ENCODE measurements at places on chromosomes 4 and X.

DNA sequence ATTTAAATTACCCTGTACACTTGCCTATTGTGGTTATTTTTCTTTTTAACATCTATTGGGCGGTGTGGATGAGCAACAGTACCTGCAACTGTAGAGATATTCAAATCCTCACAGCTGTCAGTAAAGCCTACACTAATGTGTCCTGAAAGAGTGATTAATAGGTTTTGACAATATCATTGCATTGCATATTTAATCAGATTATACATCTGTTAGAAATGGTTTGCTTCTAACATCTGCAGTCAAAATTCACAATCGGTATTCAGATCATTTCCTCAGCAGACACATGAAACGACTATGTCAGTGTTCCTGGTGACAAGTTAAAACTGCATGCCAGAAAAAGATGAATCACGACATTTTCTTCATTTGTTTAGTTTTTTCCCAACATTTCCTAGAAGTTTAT, 254.6 kb upstream of the EPHA5 start:
- no peak for DNase-seq

- DNase-seq: no peak
These were observed 109.1 kb downstream of the PHEX start for GRCh38 chrX:22141047-22141730.

- DNase-seq: no peak
These were observed 180.4 kb downstream of the NR3C2 start for GRCh38 chr4:148261848-148262247.

DNA sequence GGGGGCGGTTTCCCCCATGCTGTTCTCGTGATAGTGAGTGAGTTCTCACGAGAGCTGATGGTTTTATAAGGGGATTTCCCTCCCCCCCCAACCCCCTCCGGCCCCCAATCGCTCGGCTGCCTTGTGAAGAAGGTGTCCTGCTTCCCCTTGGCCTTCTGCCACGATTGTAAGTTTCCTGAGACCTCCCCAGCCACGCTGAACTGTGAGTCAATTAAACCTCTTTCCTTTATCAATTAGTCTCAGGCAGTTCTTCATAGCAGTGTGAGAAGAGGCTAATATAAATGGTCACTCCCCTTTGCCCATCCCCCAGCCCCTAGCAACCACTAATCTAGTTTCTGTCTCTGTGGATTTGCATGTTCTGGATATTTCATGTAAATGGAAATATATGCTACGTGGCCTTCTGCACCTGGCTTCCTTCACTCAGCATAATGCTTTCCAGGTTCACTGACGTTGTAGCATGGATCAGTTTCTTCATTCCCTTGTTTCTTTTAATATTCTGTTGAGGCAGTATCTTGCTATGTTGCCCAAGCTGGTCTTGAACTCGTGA, 16.4 kb downstream of the GPR143 start:
- no peak for DNase-seq

DNA sequence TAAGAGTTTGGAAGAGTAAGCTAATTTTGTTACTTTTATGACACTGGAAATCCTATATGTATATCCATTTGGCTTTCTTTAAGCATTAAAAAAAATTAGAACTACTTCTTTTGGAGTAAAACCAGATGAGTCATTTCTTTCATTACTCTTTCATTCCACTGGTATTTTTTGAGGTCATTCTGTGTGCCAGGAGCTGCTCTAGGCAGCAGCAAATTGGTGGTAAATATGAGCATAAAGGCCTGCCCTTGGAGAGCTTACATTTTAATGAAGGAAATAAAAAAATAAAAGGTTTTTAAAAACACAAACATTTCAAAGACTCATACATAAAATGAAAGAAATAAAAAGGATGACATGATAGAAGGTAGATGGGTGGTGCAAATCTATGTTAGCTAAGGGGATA, 37.4 kb downstream of the MID1 start:
- peak; percentile 64 for DNase-seq

GRCh38 chrX:9921407-9921806, 45.8 kb upstream of the CLDN34 start:
- no peak for DNase-seq

GRCh38 chr4:180485407-180485806, 1757.8 kb upstream of the TENM3 start:
- DNase-seq: no peak

DNA sequence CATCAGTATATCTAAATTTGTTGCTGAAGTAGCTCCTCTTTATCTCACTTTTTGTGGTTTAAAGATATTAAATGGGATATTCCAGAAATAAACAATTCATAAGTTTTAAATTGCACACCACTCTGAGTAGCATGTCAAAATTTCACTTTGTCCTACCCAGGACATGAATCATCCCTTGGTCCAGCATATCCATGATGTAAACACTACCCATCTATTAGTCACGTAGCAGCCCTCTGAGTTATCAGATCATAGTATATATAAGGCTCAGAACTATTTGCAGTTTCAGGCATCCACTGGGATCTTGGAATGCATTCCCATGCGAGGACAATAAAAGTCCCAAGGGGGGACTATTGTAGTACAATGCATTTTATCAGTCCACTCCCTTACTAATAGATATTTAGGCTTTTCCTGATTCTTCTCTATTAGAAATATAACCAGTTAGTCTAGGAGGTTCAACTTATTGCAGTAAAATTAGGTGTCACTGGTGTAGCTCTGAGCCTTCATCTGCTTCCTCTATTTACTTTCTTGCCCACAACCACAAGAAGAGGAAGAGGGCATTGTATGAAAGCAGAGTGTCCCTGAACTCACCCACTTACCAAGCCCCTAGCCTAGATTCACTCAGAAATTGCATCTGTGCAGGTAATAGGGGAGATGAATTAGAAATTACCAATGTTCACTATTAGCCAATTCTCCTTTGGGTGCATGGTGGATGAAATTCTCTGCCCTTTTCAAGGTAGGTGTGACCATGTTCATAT, 409.8 kb upstream of the GALNT7 start:
- peak; percentile 59 for DNase-seq

GRCh38 chr4:78767350-78767749, 8.8 kb upstream of the BMP2K start:
- DNase-seq: no peak

DNA sequence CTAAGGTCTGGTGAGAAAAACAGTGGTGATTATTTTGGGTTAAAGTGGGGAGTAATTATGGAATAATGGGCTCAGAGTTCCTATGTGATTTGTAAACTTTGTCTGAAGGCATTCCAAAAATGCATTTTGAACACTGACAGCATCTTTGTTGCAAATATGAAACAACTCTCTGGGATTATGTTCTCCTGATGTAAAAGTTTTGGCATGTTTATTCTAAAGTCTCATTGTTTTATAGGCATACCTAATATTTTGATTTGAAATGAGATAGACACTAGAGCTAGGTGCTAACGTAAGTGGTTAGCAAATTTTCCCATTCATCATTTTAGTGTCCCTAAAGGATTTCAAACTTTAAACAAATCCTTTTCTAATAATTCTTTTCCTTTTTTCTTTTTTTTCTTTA, 140.9 kb upstream of the ANXA3 start:
- peak; percentile 27 for DNase-seq

GRCh38 chr4:80710748-80711451, 319.6 kb upstream of the BMP3 start:
- no peak for DNase-seq

- no peak for DNase-seq
These were observed 442.6 kb upstream of the GALNT7 start for GRCh38 chr4:172726001-172726423.

- DNase-seq: peak; percentile 4
These were observed 65.5 kb downstream of the GLRA3 start for GRCh38 chr4:174763454-174764104.

DNA sequence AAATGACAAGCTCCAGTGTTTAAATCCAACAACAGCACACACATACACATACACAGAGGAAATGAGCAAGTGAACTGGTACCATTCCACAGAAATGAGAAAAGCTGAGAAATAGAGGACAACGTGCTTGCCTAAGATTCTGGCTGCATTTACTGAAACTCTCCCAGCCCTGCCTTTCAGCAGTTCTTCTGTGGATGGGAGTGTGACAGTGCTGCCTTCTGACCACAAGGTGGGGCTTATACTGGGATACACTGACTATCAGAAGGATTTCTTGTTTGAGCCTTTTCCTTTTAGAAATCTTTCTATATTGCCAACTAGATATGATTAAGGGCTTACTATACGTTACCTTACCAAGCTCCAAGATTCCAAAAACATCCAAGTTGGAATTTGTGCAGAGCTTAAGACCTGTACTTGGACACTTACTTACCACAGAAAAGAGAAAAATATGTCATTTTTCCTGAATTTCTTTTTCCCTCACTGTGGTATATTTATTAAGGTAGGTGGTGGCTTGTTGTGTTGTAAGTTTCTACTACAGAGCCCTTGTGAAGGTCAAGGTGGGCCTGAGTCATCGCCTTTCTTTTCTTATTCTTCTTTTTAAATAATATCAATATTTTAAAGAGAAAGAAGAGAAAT, 10.7 kb upstream of the CXCL8 start:
- peak; percentile 84 for DNase-seq

DNA sequence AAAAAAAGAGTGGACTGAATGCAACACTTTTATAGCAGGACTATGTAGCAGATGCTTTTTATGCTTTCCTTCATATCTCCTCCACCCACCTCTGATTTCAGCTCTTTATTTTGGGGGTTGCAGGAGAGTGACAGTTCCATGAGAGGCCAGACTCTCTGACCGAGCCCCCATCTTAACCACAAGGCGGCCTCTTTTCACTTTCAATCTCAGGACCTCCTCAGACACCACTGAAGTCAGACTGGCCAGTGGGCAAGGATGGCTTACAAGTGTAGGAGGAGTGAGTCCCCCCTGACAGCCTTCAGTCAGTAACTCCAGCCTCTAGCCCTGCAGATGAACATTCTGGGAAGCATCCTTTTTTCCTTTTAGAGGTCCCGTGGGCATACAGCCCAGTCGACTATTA, 140.8 kb downstream of the FRAS1 start:
- DNase-seq: no peak

DNA sequence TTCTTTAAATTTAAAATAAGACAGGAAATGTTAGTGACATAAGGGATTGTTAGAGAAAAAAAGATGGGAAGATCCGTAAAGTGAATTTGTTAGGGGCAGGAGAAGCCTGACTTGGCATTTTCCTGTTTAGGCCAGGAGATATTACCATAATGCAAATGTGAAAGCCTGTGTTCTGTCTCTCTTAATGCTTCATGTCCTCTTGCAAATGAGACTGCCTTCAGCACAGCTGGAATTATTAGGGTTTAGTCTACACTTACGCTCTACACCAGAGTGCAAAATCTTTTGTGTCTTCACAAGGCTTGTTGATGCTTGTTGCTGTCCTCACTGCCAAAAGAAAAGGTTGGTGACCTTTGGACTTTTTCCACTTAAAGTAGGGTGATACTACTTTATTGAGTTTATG, 56.8 kb downstream of the JADE1 start:
- no peak for DNase-seq

DNA sequence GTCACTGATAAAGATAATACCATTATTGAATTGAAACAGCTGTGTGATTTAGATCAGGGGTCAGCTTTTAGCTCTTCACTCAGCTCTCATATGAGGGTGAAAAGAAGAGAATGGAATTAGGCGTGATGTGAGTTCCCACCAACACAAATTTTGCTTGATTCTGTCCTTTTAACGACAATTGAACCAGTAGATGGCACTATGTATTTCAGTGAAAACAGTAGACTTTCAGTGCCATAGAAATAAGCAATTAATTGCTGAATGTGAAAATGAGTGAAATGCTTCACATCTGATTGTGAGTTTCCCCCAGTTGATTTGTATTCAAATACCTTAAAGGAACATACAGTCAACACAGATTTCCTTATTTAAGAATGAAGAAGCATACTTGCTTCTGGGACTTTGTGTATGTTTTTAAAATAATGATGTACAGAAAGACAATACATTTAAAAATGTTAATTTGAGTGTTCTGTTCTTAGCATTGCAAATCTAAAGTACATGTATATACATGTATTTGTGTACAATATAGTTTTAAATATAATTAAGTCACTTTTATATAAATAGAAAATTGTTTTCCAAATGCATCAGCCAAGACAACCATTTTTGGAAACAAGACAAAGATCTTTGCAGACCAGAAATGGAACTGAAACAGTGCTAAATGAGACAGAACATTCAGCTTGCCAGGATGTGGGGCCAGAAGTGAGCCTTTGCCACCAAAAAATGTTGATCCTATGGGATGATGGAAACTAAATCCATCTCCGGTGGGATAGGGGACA, 178.8 kb downstream of the SNCA start:
- peak; percentile 29 for DNase-seq

- DNase-seq: peak; percentile 1
These were observed at the start of gene IL1RAPL2 for GRCh38 chrX:104565791-104566680. TSS of gene IL1RAPL2 (plus strand) at chrX:104566199.

- DNase-seq: no peak
These were observed 113.2 kb upstream of the LSM6 start for GRCh38 chr4:146062340-146062739.

DNA sequence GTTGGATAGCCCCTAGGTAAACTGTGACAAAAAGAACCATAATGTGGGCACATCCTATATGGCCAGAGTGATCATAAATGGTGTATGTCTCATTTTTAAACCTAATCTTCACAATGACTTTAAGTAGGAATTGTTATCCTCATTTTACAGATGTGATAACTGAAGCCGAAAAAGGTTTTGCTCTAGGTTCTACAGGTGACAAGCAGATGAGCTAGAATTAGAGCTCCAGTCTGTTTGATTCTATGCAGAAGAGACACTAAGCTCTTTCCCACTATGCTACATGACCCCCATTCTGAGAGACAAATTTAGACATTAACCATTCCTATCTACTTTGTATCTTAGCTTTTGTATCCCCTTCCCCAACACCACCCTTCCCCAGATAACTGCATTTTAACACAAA, 2.0 kb downstream of the AREG start:
- DNase-seq: no peak

DNA sequence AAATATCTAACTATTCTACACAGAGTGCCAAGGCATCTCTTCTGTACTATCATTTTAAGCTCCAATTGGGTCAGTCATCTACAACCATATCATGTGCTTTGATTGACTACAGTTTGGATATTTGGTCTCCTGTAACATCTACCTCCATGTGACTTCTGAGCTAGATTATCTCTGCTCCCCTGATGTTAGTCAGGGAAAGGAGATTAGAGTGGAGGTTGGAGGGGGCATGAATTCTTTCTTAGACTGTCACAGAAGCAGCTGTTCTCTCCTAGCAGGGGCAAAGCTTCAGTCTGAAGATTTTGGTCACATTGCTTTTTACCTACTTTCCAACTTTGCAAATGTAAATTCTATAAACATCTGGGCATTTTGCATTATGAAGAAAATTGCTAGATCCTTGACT, 62.6 kb upstream of the C4orf54 start:
- DNase-seq: no peak

- DNase-seq: no peak
These were observed 6.4 kb upstream of the IL13RA2 start for GRCh38 chrX:115023811-115024210.

Measured in fibroblast of skin of abdomen (primary cell).